ENCODE measurements at places on chromosomes 6 and 20.

GRCh38 chr6:103983011-103983410, 876.7 kb downstream of the HACE1 start:
- no peak for DNase-seq

DNA sequence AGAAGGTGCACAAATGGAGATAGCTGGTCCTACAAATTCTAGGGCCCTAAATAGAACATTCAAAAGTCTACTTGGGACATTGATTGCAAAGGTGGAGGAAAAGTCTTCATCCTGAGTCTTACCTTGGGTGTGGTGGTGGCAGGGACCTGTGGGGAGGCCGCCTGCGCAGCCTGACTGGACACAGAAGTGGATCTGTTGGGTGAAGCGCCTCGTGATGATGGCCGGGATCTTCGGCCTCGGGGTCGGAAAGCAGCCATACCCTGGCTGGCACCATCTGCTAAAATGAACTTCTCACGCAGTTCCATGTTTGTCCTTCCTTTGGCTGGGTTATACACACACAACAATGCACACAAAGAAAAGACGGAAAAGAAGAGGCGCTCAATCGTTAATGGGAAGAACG, 179.2 kb downstream of the DST start:
- DNase-seq, result no peak

DNA sequence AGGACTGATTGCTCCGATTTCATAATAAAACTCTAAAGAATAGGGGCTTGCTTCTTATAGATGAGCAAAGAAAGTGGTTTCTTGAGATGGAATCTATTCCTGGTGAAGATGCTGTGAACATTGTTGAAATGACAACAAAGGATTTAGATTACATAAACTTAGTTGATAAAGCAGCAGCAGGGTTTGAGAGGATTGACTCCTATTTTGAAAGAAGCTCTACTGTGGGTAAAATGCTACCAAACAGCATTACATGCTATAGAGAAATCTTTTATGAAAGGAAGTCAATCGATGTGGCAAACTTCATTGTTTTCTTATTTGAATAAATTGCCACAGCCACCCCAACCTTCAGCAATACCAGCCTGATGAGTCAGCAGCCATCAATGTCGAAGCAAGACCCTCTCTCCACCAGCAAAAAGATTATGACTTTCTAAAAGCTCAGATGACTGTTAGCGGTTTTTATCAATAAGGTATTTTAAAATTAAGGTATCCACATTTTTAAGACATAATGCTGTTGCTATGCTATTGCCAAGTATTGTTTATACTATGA, 12.7 kb upstream of the MTRF1L start:
- no peak for DNase-seq

- no peak for DNase-seq
These were observed 453.0 kb downstream of the LMBRD1 start for GRCh38 chr6:69343851-69344250.

- DNase-seq, result no peak
These were observed 16.1 kb upstream of the ZNF292 start for GRCh38 chr6:87139236-87139635.

GRCh38 chr6:105587349-105588122, 184.7 kb upstream of the PREP start:
- DNase-seq, result no peak

GRCh38 chr6:35083507-35083906, 57.6 kb downstream of the TCP11 start:
- DNase-seq, result no peak

GRCh38 chr20:60586269-60587050, 628.2 kb downstream of the CDH26 start:
- no peak for DNase-seq

DNA sequence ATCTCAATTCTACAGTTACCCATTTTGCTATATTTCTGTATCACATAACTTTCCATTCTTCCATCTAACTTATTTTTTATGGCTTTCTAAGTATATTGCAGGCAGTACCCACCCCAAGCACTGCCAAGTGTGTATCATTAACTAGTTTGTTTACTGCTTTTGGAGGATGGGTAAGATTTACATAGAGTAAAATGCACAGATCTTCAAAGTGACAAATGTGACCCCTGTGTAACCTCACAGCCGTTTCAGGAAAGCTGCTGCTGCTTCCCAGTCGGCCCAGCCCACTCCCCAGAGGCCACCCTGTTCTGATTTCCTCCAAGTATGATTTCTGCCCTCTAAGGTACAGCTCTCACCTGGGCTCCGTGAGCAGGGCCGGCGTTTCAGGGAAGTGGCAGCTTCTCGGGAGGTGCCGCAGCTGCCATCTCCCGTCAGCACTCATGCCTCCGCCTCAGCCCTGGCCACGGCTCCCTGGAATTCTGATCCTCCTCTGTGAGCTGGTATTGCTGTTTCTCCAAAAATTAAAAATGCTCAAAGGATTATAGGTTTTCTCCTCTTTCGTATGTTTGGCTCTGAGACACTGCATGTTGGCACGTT, 15.0 kb upstream of the MAP1LC3A start:
- DNase-seq, result no peak

DNA sequence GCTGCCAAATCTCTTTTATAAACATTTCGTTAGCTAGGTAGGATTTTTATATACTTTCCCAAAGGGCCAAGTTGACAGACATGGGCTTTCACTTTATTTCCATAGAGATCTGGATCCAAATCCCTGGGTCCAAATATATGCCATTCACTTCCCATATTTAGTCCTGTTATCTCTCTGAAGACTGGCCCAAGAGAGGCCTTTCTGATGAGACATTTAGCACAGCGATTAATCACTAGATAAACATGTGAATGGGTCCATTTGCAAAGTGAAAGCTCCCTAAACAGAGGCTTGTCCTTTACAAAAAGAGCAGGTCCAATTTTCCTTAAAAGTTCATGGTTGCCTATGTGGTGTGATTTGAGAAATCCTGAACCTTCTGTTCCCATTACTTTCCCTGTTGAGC, 132.6 kb downstream of the TRMT11 start:
- DNase-seq, result no peak

DNA sequence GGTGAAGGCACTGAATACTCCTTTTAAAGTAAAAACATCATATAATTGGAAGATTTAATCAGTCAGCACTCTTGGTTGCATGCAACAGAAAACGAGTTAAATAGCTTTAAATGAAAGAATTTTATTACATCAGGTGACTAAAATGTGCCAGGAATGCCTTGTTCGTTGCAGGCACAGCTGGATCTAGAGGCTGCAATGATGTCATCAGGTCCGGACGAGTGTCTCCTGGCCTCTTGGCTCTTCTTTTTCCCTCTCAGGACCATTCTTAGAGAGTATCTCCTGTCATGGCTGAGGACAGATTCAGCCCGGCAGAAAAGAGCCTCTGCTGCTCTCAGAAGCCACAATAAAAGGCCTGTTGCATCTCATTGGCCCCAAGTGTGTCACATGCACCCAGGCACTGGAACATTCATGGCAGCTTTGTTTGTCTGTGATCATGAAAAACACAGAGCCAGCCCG, 510.7 kb upstream of the SULF2 start:
- no peak for DNase-seq

DNA sequence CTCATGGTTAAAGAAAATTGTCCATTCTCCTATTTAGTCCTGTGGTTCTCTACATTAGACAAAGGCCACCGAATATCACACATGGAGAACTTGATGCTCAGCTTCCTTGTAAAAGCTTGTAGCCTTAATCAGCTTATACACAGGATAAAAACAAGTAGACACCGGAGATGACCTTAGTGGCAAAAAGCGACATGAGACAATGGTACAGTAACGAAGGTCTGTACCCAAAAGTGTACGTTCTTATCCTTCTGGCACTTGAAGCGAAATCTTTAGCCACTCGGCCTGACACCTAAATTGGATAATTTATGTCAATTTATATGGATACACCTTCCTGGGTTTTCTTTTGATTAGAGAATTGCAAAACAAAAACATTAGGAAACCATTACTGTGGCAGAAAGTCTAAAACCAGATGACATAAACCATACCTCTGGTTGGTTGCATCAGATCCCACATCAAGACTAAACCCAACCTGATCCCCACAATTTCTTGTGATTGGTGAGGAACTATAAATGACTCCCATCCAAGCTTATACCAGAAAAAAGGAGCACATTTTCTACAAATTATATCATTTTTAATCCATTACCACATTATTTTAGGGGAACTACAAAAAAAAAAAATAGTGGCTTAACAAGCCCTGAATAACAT, 6.1 kb downstream of the RBM39 start:
- no peak for DNase-seq

GRCh38 chr6:25192590-25193459, 86.3 kb upstream of the CARMIL1 start:
- DNase-seq, result peak; percentile 47

GRCh38 chr6:51959744-51960383, 127.5 kb downstream of the PKHD1 start:
- peak; percentile 34 for DNase-seq

GRCh38 chr6:149922642-149923326, at the start of gene RAET1G:
Gene RAET1G, minus strand, starts transcription at chr6:149923121. Its CDS starts 111 bp downstream, at chr6:149923010.
- peak; percentile 93 for DNase-seq

DNA sequence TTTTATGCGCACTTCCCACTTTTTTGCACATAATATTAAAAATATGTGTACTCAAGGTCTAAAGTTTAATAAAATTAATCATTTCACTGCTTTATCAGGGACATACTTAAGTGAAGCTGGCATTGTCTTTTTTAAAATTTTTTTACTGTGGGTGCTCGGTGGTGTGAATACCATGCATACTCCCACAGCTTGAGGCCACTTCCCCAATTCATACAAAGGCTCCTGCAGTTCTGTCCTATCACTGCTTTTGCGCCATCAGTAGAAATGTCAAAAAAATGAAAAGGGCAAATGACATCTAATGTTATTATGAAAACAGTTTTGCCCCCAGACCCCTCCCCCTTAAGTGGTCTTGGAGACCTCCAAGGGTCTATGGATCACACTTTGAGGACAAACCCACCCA, 464.1 kb upstream of the ARID1B start:
- DNase-seq, result no peak

GRCh38 chr6:143598466-143599080, 79.2 kb upstream of the PHACTR2 start:
- DNase-seq, result no peak

GRCh38 chr20:45212836-45213235, 6.0 kb downstream of the SEMG1 start:
- no peak for DNase-seq

- no peak for DNase-seq
These were observed 586 bp upstream of the NQO2 start for GRCh38 chr6:2998998-2999617.

- no peak for DNase-seq
These were observed 177.7 kb downstream of the FARS2 start for GRCh38 chr6:5438922-5439584.

- no peak for DNase-seq
These were observed 125.0 kb upstream of the LAMA2 start for GRCh38 chr6:128757961-128758360.
